ENCODE measurements at places on chromosomes 2 and 18.

- DNase-seq = peak; percentile 77
These were observed 10.2 kb downstream of the NAGK start for GRCh38 chr2:71078624-71079023.

- DNase-seq = no peak
These were observed 913.7 kb upstream of the ACVR2A start for GRCh38 chr2:146931109-146931508.

DNA sequence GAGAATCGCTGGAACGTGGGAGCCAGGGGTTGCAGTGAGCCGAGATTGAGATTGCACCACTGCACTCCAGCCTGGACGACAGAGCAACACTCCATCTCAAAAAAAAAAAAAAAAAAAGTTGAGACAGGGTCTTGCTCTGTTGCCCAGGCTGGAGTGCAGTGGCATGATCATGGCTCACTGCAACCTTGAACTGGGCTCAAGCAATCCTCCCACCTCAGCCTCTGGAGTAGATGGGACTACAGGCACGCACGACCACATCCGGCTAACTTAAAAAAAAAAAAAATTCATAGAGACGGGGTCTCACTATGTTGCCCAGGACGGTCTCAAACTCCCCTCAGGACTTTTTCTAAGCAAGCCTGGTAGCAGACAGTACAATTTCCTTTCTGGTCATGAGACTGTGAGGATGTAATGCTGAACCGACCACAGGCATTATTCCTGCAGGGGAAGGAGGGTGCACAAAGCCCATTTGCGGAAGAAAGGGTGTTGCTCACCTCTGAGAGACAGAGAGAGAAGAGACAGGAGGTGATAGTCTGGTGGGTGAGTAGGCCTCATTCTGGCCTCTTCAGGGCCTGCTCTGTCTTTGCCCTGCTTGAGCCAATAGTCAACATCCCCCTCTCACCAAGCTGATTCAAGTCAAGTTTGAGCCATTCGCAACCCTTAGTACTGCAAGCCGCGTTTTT is 205.3 kb downstream of the ZFP36L2 start:
- DNase-seq = no peak

DNA sequence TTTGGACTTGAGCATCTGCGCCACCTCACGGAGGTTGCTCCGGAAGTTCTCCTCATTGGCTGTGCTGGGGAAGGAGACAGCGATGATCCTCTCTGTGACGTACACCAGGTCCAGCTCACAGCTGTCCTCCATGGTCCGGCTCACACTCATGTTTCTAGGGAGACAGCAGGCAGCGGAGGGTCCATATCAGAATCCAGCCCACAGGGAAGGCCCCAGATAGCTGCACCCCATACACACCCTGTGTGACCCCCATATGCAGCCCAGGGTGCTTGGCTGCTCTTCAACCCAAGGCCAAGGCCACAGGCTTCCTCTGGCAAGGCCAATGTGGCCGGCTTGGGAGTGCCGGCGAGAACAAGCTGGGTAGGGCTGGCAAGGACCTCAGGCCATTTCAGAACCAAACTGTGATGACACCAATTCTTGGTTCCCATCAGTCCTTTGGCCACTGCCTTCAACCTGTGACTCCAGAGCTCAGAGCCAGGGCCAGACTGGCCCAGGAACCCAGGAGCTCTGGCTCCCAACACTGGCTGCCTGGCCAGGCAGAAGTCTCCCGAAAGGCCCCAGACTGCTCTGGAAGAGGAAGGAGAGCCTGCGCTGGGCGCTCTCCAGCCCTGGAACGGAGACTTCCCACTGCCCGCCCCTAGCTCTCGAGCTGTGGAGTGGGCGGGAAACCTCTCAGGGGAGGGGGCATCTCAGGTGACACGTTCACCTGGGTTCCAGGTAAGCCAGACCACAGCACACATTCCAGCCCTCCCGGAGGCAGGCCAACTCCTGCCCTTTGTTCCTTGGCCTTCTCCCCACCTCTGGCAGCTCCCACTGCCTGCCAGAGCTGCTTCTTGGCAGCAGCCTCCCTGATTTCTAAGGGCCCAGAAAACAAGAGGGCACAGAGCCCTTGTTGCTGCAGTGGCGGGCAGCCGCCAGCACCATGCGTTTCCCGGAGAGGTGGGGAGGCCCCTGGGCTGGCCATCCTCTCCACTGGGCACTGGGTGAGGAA is 104.7 kb downstream of the TNS1 start:
- peak; percentile 94 for DNase-seq

- DNase-seq = no peak
These were observed 63.4 kb upstream of the PLA2R1 start for GRCh38 chr2:160125828-160126227.

- DNase-seq = no peak
These were observed 105.5 kb downstream of the ZEB2 start for GRCh38 chr2:144414324-144414845.

GRCh38 chr2:213229814-213230213 is 54.5 kb upstream of the SPAG16 start:
- DNase-seq = no peak

- no peak for DNase-seq
These were observed 104.0 kb downstream of the MCFD2 start for GRCh38 chr2:46811379-46812310.

DNA sequence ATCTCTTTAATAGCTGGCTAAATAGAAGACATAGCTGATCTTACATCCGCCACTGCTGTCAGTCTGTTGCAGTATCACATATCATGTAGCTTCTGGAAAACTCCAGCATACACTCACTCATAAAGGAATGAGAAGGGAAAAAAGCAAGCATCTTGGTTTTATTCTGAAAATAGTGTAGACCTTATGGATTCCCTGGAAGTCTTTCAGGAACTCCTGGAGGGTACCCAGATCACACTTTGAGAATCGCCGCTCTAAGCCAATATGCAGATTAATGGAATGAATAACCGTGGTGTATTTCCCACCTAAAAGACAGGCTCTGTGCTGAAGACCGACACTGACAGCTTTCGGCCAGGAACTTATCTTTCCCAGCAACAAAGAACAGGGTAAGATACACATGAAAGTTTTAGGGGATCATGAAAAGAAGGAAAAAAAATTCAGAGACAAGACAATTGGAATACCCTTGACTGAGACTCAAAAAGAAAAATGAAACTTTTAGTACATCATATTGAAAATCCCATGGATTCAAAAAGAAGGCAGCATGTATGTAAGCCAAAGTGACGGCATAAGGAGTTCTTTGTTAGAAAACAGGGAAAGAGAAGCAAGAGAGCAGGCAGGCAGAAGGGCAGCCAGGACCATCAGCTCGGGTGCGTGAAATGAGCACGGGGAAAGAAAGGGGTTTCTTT is 56.4 kb upstream of the SEC11C start:
- DNase-seq = no peak

DNA sequence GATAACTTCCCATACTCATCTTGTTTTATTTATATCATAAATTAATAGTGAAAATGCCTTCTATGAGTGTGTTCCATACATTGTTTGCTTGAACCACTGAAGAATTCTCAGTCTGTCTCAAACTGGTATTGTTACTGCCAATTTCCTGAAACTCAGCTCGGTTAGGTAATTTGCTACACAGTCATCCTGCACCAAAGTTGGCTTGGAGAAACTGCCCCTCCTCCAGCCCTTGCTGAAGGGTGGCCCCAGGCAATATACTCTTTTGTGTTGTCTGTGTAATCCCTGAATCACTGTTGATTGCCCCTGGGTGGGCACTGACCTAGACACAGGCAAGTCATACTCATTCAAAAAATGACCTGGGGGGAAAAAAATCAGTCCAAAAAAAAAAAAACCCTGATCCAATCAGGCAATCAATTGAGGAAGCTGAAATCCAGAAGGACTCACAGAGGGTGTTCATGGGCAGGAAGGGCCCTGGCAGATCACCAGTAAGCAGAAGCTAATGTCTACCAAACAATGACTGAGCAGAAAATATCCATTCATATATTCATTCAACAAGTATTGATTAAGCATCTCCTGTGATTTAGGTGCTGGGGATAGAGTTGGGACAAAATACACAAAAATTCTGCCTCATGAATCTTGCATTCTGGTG is 3.8 kb upstream of the SESTD1 start:
- DNase-seq = peak; percentile 65

All from NCI-H2029 (cell line).